Activated T-helper 1 cell treated with anti-CD3 and anti-CD28 coated beads, Interleukin-12 subunit alpha, Interleukin-12 subunit beta, Interleukin-2, Interleukin-4 antibody, amounts not matched to agents 30 ng/mL and 10 ng/mL and 1 ng/mL, durations not matched to agents 14 hours and 24 hours and 36 hours (primary cell): ENCODE measurements at places on chromosomes 1 and 21. TPM values are rescaled to one million over a fixed set of nuclear protein-coding genes. Genes with fewer than 3 reads are reported as not detected.

HSPB7 gene
- total RNA-seq: not detected in 2 replicates

PRDM16 gene
- not detected in 2 replicates for total RNA-seq

YY1AP1 gene
- 62.2 and 64.4 TPM in 2 replicates for total RNA-seq

ITLN2 gene
- total RNA-seq: not detected in 2 replicates

RTCA gene
- total RNA-seq: 48.1 and 52.0 TPM in 2 replicates

IL22RA1 gene
- total RNA-seq: not detected in 2 replicates

SNX7 gene
- total RNA-seq: not detected in 2 replicates

NUP210L gene
- 0.12 TPM in 1 of 2 replicates, not detected in the other for total RNA-seq

PEAR1 gene
- total RNA-seq: 0.36 and 0.51 TPM in 2 replicates

CFAP74 gene
- not detected in 2 replicates for total RNA-seq

OR10Z1 gene
- not detected in 2 replicates for total RNA-seq

NIPAL3 gene
- total RNA-seq: 22.7 and 23.5 TPM in 2 replicates

NBPF6 gene
- total RNA-seq: 0.13 and 0.47 TPM in 2 replicates

GPR89A gene
- total RNA-seq: 36.6 and 38.0 TPM in 2 replicates

FNDC5 gene
- total RNA-seq: not detected in 2 replicates

C1orf116 gene
- total RNA-seq: not detected in 2 replicates

KRTAP13-2 gene
- total RNA-seq: not detected in 2 replicates

ARMH1 gene
- total RNA-seq: 95.3 and 99.8 TPM in 2 replicates

ADSS2 gene
- total RNA-seq: 74.5 and 78.1 TPM in 2 replicates

KCNT2 gene
- total RNA-seq: not detected in 2 replicates

FCRL6 gene
- total RNA-seq: not detected in 2 replicates

SLC2A5 gene
- 0.05 TPM in 1 of 2 replicates, not detected in the other for total RNA-seq

UBE2U gene
- total RNA-seq: not detected in 2 replicates

MUL1 gene
- total RNA-seq: 22.0 and 22.8 TPM in 2 replicates

GIPC2 gene
- 0.05 TPM in 1 of 2 replicates, not detected in the other for total RNA-seq

CATSPERE gene
- 0.08 and 0.17 TPM in 2 replicates for total RNA-seq

PGD gene
- 131 and 142 TPM in 2 replicates for total RNA-seq

VHLL gene
- total RNA-seq: 0.56 TPM in 1 of 2 replicates, not detected in the other

NRIP1 gene
- 11.4 and 11.7 TPM in 2 replicates for total RNA-seq

HES2 gene
- total RNA-seq: 0.27 and 0.29 TPM in 2 replicates

PLA2G2C gene
- 0.44 and 0.65 TPM in 2 replicates for total RNA-seq

LRRC38 gene
- not detected in 2 replicates for total RNA-seq

MYCL gene
- total RNA-seq: 0.56 and 0.62 TPM in 2 replicates

S100A13 gene
- total RNA-seq: 2.5 and 5.1 TPM in 2 replicates

HFM1 gene
- total RNA-seq: not detected in 2 replicates

SYF2 gene
- total RNA-seq: 40.7 and 41.4 TPM in 2 replicates

BATF3 gene
- 89.8 and 94.9 TPM in 2 replicates for total RNA-seq

DCST1 gene
- not detected in 2 replicates for total RNA-seq

CA6 gene
- 2.2 and 2.6 TPM in 2 replicates for total RNA-seq

RIPPLY3 gene
- 0.10 TPM in 2 replicates for total RNA-seq

NCF2 gene
- total RNA-seq: 4.8 and 5.9 TPM in 2 replicates

MFAP2 gene
- not detected in 2 replicates for total RNA-seq

SPATC1L gene
- 12.1 and 12.8 TPM in 2 replicates for total RNA-seq

RCSD1 gene
- total RNA-seq: 78.6 and 81.9 TPM in 2 replicates

BTBD19 gene
- total RNA-seq: 22.6 and 24.1 TPM in 2 replicates

OR14K1 gene
- not detected in 2 replicates for total RNA-seq

GPR3 gene
- 3.2 and 4.0 TPM in 2 replicates for total RNA-seq

FMO1 gene
- total RNA-seq: not detected in 2 replicates

AADACL4 gene
- not detected in 2 replicates for total RNA-seq

IVL gene
- total RNA-seq: not detected in 2 replicates

HSPA6 gene
- 0.59 and 0.99 TPM in 2 replicates for total RNA-seq

KRTAP19-3 gene
- total RNA-seq: not detected in 2 replicates

GBP4 gene
- total RNA-seq: 36.8 and 37.5 TPM in 2 replicates

FLG2 gene
- not detected in 2 replicates for total RNA-seq

HAO2 gene
- not detected in 2 replicates for total RNA-seq
